ENCODE measurements at places on chromosomes 11 and 22.

DNA sequence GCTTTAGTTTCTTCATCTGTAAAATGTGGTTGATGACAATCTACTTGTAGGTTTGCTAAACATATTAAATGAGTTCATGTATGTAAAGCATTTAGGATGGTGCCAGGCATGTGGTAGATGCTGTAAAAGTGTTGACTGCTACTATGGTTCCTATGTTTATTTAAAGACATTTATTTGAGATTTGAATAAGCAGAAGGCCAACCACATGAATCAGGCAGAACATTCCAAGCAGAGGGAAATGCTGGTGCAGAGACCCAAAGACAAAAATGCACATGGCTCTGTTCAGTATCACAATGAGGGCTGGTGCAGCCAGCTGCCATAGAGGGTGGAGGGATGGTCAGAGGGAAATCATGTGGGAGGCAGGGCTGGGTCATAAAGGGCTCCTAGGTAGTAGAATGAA, 156.2 kb upstream of the PDGFD start:
- no peak overlapping the region for H3K27ac ChIP-seq
- no peak overlapping the region for H3K4me3 ChIP-seq
- H3K27me3 ChIP-seq: no peaks in the 10 kb centered on the region
- no peaks in the 10 kb centered on the region for H3K4me1 ChIP-seq

GRCh38 chr11:118627566-118627965, 20.2 kb downstream of the PHLDB1 start:
- H3K4me1 ChIP-seq: peaks cover 30% of the 10 kb centered on the region
- no peak overlapping the region for H3K27ac ChIP-seq

GRCh38 chr11:11243209-11243589, 109.9 kb downstream of the CSNK2A3 start:
- DNase-seq: peak; percentile 24
- no peak overlapping the region for H3K27ac ChIP-seq
- no peaks in the 10 kb centered on the region for H3K36me3 ChIP-seq
- no peaks in the 10 kb centered on the region for H3K4me1 ChIP-seq
- H3K27me3 ChIP-seq: peaks cover 23% of the 10 kb centered on the region

- no peaks in the 10 kb centered on the region for H3K27me3 ChIP-seq
- no peaks in the 10 kb centered on the region for H3K36me3 ChIP-seq
- no peak overlapping the region for H3K4me3 ChIP-seq
Measured at GRCh38 chr11:110984147-110984546, 261.4 kb upstream of the POU2AF2 start.

DNA sequence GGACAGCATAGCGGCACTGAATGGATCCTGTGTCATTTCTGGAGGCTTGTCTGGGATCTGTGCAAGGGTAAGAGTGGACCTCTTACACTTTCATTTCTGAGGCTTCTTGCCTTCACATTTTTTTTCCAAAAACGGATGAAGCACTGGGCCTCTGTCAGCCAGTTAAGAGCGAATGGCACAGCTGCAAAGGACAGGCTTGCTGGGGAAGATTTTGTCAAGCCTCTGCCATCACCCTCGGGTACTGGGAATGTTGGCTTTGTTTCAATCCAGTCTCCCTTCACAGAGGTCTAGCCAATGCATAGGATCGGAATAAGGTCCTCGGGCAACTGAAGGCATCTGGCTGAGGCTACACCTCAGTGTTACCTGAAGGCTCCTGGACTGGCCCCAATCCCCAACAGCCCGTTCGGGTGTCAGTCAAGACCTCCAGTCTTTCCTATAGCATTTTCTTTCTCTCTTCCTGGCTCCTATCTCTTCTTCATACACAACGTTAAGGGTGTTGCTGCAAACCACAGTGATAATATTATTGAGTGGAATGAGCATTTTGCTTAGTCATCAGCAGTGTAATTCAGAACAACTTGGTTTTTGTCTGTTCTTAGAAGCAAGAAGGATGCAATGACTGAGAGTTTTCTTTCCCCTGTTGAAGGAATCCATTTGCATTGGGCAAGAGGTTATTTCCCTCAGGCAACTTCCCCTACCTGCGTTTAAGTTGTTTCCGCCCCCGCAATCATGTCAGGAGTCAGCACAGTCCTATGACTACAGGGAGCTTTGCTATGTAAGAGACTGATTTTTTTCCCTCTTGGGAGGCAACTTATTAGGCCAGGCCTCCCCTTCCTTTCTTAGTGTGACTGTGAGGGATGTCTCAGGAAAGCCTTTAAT, 22.8 kb downstream of the NPAT start:
- H3K4me3 ChIP-seq: no peak overlapping the region
- H3K36me3 ChIP-seq: peaks cover 22% of the 10 kb centered on the region
- H3K27me3 ChIP-seq: no peaks in the 10 kb centered on the region

DNA sequence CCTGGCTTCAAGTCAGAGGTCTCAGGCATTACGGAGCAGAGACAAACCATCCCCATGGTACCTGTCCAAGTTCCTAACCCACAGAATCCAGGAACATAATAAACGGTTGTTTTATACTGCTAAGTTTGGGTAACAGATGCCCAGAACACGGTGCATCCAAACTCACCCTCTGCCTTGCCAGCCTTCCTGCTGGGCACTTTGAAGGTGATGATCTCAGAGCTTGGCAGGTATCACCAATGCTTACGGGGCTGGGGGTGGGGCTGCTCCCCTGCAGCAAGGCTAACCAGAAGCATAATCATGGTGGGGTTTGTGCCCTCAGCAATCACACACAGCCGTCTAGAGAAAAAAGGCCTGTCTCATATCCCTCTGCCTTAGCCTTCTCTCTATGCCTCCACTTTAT, 27.1 kb downstream of the DKK3 start:
- no peak for DNase-seq
- peaks cover 87% of the 10 kb centered on the region for H3K4me1 ChIP-seq
- H3K27ac ChIP-seq: no peak overlapping the region
- H3K4me3 ChIP-seq: no peak overlapping the region
- H3K36me3 ChIP-seq: no peaks in the 10 kb centered on the region
- H3K27me3 ChIP-seq: no peaks in the 10 kb centered on the region

- H3K36me3 ChIP-seq: no peaks in the 10 kb centered on the region
- H3K4me3 ChIP-seq: no peak overlapping the region
- no peaks in the 10 kb centered on the region for H3K4me1 ChIP-seq
Measured at GRCh38 chr11:17563231-17563646, 16.2 kb downstream of the OTOG start.

DNA sequence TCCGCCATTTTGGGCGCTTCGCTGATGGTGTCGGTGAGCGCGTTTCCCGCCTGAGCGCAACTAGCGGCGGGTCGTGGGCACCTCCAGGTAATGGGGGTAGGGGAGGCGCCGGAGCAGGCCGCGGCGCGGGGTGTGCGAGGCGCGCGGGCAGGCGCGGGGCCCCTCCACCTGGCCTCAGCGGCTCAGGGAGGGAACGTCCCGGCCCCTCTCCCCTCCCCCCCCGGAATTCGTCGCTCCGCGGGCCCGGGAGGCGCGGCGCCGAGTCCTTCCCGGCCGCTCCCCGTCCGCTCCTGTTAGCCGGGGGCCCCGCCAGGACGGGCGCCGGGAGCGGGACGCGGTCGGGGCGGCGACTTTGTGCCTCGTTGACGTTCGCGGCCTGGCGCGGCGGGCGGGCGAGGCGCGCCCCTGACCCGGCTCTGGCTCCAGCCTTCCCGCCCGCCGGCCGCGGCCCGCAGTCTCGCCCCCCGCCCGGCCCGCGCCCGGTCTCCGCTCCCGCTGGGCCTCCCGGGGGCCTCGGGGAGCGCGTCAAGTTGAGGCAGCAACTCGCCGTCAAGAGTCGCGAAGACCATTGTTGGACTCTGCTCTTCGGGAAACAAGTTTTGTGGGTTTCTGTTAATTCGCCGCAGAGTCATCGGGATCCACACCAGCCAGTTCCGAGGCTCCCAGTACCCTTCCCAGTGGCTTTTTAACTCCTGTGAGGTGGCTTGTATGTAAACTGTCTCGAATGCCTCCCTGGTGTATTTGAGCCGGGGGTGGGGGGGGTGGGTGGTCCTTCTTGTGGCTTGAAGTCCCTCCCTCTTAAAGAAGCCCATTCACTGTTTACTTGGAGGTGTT, at the start of gene PPP6R3:
Gene PPP6R3 (plus strand): TSS at position 12 of the 834 bp plus-strand sequence. CDS start 76,913 bp downstream, outside the sequence.
- peak within 1 kb of the TSS; percentile 90 for H3K4me3 ChIP-seq
- no peaks in the 10 kb centered on the region for H3K36me3 ChIP-seq
- H3K4me1 ChIP-seq: peaks cover 21% of the 10 kb centered on the region

- DNase-seq: no peak
- H3K27ac ChIP-seq: no peak overlapping the region
- no peak overlapping the region for H3K4me3 ChIP-seq
- no peaks in the 10 kb centered on the region for H3K36me3 ChIP-seq
- H3K27me3 ChIP-seq: no peaks in the 10 kb centered on the region
Measured at GRCh38 chr11:108468478-108468864, 1.1 kb upstream of the C11orf65 start.

DNA sequence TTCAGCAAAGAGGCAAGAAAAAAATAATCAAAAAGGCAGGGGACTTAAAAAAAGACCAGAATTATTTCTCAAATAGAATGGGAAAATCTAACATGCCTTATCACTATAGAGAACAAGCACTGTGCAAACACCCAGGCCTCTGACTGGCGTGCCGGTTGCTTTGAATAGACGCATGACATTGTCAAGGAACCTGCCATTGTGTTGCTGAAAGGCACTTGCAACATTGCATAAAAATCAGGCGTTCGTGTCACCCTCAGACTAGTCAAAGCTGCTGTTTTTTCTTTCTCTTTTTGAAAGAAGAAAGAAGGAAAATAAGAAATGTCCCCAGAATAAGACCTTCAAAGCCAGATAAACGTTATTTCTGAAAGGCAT, 549.3 kb upstream of the CADM1 start:
- H3K36me3 ChIP-seq: no peaks in the 10 kb centered on the region
- no peaks in the 10 kb centered on the region for H3K27me3 ChIP-seq
- DNase-seq: no peak
- no peak overlapping the region for H3K27ac ChIP-seq
- H3K4me1 ChIP-seq: no peaks in the 10 kb centered on the region
- H3K4me3 ChIP-seq: no peak overlapping the region

DNA sequence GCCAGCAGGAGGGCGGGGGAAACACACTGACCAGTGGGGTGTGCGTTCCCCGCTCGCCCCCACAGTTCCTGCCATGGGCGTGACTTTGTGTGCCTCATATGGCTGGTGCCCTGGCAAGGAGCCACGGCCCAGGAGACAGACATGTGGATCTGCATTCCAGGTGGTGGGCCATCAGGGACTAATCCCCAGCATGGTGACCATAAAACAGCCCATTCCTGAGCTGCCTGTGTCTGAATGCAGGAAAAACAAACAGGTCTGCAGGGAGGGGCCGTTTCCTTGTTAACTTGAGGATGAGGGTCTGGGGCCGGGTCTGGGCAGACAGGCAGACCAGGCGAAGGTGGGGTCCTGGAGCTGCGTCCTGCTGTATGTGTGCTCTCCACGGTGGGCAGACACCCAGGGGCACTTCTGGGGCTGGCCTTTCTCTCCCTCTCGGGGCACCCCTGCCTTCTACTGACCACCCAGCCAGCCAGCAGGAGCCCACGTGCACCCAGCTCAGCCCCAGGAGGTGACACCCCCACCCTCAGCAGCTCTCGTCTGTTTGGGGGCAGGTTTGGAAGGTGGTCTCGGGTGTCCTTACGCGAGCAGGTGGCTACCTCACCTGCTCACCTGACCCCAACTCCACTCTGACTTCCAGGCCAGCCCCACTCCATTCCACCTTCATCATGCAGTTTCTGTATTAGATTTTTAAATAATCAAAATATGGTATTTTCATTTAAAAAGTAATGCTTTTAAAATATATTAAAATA, 120.3 kb downstream of the KCNQ1OT1 start:
- H3K27ac ChIP-seq: no peak overlapping the region
- H3K4me1 ChIP-seq: no peaks in the 10 kb centered on the region
- no peaks in the 10 kb centered on the region for H3K27me3 ChIP-seq
- H3K4me3 ChIP-seq: no peak overlapping the region
- no peaks in the 10 kb centered on the region for H3K36me3 ChIP-seq
- no peak for DNase-seq

DNA sequence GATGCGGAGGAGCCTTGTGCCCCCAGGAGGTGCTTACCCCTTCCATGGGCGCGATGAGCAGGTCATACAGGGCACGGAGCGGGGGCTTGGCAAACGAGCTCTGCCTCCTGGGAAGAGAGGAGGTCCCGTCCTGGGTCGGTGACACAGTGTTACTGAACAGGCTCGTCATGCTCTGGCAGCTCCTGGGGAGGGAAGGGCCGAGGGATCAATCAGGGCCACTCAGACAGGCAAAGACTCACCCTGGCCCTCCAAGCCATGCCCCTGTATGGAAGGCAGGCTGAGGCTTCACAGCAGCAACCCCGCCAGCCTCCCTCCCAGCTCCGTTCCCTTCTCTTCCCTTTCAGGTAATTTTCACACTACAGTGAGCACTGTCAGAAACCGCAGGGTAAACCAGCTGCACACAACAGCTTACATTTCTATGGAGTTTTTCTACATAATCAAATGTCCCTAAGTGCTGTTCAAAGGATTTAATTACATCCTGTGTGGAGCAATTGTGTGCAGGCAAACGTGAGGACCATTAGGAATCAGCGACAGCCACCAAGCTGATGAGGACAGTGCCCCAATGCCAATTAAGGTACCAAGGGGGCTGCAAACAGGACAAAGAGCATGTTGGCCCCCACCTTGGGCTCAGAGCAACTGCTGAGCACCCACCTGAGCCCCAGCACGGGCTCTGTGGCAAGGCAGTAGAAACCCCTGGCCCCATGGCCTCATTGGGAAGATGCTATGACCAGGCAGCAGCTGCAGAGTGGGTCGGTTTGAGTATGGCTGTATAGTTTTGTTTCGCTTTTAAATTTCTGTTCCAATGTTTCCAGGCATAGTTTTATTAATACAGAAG, 95.4 kb upstream of the PITPNB start:
- H3K27me3 ChIP-seq: no peaks in the 10 kb centered on the region
- no peak overlapping the region for H3K4me3 ChIP-seq
- H3K27ac ChIP-seq: no peak overlapping the region
- no peaks in the 10 kb centered on the region for H3K4me1 ChIP-seq
- H3K36me3 ChIP-seq: no peaks in the 10 kb centered on the region
- DNase-seq: no peak

DNA sequence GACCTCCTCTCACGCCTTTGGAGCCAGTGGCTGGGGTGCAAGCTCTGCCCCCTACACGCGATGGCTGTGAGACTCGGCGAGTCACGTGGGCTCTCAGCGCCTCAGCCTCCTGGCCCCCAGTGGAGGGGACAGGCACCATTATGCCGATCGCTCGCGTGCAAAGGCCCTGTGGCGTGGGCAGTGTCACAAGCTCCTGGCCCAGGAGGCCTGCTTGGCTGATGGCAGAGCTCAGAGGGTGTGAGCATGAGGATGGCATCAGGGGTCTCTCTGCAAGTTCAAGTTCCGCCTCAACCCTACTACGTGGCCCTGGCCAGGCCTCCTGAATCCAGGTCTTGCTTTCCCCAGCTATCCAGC, 90.8 kb upstream of the KCNQ1OT1 start:
- H3K4me3 ChIP-seq: no peak overlapping the region
- no peaks in the 10 kb centered on the region for H3K4me1 ChIP-seq
- DNase-seq: no peak
- no peak overlapping the region for H3K27ac ChIP-seq
- H3K27me3 ChIP-seq: peaks cover 36% of the 10 kb centered on the region

GRCh38 chr11:114265122-114265878, 30.9 kb upstream of the NNMT start:
- H3K4me3 ChIP-seq: no peak overlapping the region
- DNase-seq: no peak

DNA sequence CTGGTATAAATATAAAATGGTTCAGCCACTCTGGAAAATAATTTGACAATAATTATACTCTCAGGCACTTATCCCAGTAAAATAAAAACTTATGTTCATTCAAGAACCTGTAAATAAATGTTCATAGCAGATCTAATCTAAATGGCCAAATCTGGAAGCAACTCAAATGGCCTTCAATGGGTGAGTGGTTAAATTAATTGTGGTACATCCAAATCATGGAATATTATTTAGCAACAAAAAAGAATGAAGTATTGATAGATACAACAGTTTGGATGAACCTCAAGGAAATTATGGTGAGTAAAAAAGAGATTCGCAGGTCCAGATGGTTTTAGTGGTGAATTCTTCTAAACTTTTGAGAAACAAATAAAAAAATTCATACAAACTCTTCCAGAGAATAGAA, 287.0 kb upstream of the ZC3H12C start:
- no peak for DNase-seq
- H3K4me3 ChIP-seq: no peak overlapping the region
- no peaks in the 10 kb centered on the region for H3K36me3 ChIP-seq
- H3K27me3 ChIP-seq: no peaks in the 10 kb centered on the region
- H3K4me1 ChIP-seq: peaks cover 8% of the 10 kb centered on the region

Data from GM23248 (cell line).